GM19239 (cell line): ENCODE measurements at places on chromosomes 2 and 18.

DNA sequence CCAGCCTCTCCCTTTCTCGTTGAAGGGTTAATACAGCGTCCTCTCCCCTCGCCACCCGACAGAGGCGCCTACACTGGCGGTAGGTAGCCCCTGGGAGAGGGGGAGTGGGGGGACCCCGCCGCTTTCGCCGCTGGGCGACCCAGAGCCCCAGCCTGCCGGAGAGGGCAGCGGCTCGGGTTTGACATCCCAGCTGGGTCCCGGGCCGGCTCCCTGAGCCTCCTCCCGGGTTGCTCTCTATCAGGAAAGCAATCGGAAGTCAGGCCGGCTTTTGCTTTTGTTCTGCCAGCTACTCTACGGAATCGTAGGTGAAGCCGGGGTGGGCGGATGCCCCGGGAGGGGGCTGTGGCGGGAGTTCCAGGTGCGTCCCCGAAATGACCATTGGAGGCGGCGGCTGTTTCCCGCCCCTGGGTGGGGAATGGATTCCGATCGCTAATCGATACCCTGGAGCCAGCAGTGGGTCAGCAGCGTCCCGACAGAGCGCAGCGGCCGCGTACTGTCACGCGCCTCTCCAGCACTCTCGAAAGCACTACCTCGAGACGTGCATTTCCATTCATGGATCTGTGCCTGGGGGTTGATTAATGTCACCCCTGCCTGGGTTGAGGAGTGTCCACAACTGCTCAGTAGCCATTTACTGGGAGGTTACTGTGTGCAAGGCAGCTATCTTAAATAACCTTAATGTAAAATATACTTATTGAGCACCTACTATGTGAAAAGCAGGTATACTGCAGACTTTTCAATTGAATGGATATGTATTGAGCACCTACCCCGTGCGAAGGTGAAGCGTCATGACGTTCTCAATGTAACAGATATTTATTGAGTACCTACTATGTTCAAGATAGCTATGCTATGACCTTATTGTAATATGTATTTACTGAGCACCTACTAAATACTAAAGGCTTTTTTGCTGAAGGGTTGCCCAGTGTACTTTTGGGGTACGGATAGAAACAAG is 1.1 kb downstream of the MAPK4 start:
- DNase-seq, result no peak

DNA sequence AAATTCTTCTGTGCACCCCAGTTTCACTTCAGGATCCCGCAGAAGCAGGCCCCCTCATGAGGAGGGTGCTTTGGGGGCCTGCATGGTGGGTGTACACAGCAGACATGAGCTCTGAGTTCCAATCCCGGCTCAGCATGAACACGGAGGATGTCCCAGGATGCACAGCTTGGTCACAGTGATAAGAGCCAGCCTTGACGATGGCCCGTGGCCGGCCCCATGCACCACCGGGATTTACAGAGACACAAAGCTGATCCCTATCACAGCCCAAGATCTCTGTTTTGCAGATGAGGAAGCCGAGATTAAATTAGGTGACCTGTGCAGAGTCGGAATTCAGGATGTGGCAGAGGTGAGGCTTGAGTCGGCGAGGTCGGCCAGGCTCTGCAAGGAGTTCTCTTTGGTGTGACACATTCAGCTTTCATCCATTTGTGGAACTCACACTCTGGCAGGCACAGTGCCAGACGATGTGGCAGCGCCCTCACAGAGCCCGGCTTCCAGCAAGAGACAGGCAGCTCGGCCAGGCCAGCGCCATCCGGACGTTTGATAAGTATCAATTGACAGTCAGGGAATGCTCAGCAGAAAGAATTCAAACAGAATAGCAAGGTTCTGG is 456.3 kb upstream of the MYT1L start:
- DNase-seq, result no peak

DNA sequence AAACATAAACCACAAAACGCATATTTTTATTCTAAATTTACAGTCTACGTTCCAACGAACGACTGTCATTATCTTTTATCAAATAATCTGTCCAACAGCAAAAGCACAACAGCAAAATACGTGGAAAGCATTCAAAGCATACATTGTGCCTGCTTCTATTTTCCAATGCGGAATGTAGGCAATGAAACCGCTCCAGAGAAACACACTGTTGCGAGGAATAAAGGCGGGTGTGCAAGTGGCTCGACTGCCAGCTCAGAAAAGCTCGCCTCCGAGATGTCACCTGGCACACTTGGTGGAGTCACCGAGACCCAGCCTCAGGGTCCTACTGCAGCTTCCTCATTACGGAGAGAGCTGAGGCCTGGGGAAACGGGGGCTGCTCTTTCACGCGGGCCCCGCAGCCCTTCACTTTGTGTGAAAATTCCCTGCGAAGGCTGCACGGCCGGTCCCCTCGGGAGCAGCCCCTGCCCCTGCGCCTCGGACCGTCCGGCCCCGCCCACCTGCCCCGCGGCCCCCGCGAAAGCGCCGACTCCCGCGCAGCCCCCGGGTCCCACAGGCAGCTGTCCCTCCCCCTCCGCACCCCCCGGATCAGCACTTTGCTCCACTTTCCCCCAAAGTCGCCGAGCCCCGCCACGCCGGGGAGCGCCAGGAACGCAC is 752 bp downstream of the MGAT4A start:
- peak; percentile 28 for DNase-seq

GRCh38 chr2:96631804-96632435 is 6.2 kb downstream of the KANSL3 start:
- DNase-seq, result no peak

- DNase-seq, result no peak
Measured at GRCh38 chr2:216804357-216805350, 55.2 kb downstream of the TNP1 start.

DNA sequence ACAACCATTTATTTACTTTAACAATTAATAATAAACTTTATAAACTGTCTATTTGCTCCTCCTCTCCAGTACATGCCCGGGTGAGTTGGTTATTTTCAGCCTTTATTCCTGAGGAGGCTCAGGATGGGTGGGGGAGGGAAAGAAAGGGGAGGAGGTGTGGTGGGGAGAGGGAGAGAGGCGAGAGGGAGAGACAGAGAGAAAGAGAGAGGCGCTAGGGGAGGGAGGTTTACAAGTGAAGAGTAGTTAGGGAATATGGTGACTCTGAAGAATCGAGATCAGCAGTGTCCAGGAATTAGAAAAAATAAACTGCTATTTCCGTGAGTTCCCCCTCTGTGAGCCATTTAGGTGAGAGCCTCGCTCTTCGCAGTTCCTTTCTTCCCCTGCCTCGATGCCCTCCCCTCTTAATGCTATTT is 138.9 kb downstream of the MEIS1 start:
- no peak for DNase-seq

GRCh38 chr2:56207760-56208159 is 24.0 kb downstream of the CCDC85A start:
- no peak for DNase-seq

DNA sequence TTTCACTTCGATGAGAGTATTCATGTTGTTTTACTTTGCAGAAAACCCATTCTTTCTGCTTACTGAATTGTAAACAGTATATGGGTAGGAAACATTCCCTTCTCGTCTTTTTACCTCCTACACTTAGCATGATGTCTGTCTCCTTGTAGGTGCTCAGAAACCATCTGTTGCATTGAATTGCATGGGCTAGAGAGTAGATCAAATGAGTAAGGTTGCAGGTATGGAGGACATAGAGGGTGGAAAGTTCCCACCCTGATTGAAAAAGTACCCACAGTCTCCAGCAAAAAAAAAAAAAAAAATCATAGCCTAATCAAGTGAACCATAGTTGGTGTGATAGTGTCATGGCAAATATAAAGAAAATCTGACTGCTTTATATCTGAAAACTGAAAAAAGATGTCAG is 1.7 kb downstream of the CYTIP start:
- DNase-seq, result no peak

DNA sequence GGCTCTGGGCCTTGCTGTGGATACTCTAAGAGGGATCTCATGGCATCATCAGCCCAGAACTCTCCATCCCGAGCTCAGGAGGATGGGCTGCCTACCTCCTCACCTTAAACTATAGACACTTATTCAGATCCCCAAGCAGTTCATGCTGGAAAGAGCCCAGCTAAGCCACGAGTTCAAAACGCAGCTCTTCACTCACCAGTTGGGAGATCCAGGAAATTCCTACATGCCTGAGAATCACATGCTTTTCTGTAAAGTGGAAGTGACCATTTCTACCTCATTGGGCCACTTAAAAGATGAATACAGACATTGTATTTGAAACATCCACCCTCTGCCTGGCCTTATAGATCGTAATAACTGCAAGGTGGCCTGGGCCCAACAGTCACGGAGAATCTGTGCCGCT is 6.6 kb downstream of the ATOH8 start:
- no peak for DNase-seq

DNA sequence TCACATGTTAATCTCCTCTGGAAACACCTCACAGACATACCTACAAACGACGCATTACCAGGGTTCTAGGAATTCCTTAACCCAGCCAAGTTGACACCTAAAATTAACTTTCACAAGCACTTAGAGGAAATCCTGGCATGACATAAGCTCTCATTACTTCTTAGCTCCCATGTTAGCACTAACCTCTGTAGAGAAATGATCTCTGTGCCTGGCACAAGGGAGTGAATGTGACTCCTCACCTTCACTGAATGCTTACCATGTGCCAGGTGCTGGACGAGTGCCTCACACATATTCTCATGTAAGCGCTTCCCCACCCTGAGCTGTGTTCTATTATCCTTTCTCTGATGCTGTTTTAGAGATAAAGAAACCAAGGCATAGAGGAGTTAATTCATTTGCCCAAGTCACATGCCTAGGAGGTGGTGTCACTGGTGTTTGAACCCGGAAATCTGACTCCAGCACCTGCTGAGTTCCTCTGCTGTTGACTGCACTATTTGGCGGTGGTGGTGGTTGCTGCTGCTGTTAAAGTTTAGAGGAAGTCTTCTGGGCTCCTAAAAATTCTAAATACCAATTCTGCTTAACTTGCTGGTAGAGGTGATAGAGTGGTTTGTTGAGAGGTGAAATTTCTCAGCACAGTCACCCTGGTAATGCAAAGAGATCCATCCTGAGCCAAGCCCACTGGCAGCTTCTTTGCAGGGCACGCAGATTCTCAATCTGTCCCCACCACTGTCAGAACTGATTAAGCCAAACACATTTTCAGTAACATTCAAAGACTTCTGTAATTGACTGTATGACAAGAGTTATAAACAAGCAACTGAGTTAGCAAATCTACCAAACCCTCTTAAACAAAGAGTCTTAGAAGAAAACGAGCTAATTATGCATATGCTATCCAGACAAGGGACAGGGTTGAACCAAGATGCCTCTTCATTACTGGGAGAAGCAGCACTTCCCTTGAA is 200.3 kb downstream of the CMPK2 start:
- DNase-seq, result no peak

GRCh38 chr2:67388680-67389079 is 8.5 kb upstream of the ETAA1 start:
- DNase-seq, result no peak

DNA sequence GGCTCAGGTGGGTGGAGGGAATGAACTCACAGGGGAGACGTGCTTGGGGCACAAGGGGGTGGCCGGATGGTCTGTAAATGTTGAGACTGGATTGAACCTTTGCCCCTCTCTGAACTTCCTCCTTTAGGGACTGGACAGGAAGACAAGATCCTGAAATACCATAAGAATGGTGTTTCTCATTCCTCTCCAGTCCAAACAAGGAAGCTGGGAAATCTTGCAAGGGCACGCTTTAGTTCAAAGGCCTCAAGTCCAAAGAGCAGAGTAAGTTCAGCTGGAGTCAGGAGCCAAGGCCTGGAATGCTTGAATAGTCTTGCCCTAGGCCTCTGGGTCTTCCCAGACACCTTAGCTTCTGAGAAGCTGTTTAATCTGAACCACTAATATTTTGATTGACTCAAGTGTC is 52.4 kb upstream of the SIX3 start:
- no peak for DNase-seq

DNA sequence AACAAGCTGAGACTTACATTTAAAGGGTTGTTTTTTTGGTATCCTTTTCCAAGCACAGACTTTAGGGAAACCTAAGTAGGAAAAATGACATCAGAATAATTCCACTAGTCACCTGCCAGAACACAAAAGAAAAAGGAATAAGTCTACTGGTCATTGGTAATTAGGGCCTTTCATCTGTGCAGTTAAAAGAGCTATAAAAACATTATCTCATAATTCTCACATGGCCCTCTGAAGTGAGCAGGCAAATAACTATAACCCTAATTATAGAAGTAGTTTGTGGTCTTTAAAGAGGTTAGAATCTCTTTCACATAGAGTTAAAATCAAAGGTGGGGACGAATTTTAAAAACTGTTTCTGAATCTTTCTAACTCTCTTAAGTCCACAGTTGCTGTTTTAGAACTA is 111.1 kb upstream of the B3GNT2 start:
- no peak for DNase-seq

DNA sequence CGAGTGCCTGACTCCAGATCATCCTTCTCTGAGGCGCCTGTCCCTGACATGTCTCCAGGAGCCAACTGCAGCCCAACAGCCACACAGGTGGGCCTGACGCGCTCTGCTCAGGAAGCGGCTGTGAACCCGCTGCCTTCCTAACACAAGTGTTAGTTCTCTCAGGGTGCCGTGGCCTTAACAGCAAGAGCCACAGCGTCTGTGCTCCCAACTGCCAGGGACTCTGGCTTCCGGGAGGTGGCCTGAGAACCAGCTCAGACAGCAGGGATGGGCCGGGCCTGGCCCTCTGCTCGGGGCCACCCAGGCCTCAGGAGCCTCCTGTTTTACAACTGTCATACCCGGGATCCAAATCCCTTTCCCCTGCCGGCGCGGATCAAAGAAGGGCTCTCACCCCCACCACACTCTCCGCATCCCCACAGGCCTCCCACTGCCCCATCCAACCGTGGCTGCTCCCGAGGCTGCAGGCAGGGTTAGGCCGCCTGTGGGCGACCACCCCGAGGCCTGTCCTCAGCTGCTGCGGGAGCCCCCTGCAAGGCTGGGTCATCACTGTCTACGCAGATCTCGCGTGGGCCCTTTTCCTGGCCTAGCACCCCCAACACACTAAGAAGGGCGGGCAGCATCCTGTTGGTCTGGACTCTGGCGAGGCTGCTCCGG is 114.2 kb upstream of the ZNF236 start:
- DNase-seq, result no peak

DNA sequence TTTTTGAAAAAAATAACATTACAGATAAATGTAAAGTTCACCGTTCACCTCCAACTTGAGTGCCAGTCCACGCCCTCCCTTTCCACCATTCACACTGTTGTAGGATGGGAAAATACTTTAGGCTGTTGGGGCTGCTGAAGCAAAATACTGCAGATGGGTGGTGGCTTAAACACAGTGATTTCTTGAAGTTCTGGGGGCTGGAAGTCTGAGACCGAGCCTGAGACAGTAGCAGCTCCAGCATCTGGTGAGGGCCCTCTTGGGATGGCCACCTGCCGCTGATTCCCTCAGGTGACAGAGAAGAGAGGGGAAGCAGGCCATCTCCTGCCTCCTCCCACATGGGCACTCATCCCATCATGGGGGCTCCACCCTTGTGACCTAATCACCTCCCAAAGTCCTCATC is 17.7 kb downstream of the ALLC start:
- no peak for DNase-seq

- DNase-seq, result no peak
Measured at GRCh38 chr2:98454073-98454472, 9.4 kb downstream of the INPP4A start.
